ENCODE measurements at places on chromosomes 13 and 19.

DNA sequence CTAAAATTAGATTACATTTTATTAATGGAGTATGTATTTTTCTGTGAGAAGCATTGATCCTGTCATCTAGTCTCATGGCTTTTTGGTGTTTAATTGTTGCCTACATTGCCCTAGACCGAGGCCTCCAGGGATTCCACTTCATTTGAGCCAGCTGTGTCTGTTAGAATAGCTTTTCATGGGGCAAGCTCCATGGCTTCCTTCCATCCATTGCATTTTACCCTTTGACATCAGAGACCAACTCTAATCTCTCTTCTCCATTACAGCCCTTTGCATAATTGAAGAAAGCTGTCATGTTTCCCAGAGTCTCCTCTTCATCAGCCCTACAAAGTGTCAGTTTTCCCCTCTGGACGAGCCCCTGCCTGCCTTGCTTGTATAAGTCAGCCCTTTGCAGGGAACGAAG, 70.6 kb downstream of the MTUS2 start:
- DNase-seq, result no peak

GRCh38 chr13:82749551-82749950, 1132.7 kb downstream of the SLITRK1 start:
- DNase-seq, result no peak

DNA sequence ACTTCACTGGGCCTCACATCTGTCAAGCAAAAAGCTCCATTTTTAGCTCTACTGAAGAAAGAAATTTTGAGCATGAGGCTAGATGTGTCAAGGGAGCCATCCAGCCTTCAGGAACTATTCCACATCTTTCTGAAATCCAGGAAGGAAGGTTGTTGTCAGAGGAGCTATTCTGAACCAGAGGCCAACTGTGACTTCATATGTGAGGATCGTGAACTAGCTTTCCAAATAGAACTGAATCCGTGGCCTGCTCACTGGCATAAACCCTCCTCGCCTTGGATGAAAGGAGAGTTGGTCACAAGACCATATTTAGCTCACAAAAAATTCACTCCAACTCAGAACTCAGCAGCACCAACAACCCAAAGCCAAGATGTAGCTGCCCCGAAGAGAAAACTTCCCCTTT, 195.8 kb downstream of the FOXO1 start:
- DNase-seq, result no peak

DNA sequence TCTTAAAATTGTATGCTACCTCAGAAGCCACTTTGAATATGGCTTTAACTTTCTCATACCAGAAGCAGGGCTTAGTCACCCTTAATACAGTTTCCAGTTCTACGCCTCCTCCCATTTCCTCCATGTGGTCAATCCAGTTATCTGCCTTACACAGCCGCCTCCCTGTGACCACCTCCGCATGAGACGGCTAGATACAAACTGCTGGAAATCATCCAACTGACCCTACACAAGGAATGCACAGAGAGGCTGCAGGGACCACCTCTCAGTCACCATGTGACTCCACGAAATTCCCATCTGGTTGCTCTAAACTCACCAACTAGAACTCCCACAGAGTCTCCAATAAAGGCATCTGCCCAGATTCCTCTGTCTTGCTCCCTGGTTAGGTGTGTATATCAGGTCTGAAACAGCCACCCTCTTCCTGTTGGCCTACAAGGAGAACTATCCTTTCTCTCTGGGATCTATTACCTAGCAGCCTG, 6.8 kb downstream of the ZNF564 start:
- DNase-seq, result peak; percentile 93

GRCh38 chr19:15091918-15092753, 10.1 kb downstream of the OR1I1 start:
- DNase-seq, result peak; percentile 88

DNA sequence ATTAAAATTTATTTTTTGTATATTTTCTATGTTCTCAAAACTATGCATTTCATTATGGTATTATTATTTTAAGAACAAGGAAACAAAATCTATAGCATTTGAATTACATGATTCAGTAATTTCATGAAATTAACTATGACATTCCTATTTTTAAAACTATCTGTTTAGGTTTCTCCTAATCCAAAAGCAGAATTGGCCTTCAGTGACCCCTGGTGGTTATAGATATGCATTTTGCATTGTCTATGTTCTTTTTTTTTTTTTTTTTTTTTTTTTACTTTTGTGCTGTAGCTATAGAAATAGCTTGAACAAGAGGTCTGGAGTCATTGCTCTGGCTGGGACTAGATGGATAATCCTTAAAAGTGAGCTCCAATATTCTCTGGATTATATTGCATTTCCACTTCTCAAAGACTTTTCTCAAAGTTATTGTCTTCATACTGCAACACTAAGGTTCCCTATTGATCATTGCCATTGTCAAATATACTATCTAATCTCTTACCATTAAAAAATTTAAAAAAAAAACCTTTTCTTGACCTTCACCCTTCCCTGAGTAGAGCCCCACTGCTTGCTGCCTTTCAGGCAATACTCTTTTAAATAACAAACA, 15.9 kb upstream of the DNAJC3 start:
- DNase-seq, result peak; percentile 88

GRCh38 chr13:106210324-106210723, 325.1 kb downstream of the EFNB2 start:
- DNase-seq, result no peak

- DNase-seq, result no peak
These were observed 78.7 kb upstream of the FAM216B start for GRCh38 chr13:42702716-42703115.

- peak; percentile 67 for DNase-seq
These were observed 30.3 kb upstream of the SEMA6B start for GRCh38 chr19:4589579-4590410.

GRCh38 chr13:21608961-21609360, 5.0 kb upstream of the MICU2 start:
- DNase-seq, result no peak

Data from hematopoietic multipotent progenitor cell treated with erythropoietin and hydrocortisone succinate and interleukin-3 and kit ligand, for 6 days (in vitro differentiated cells).